NCI-H1694 treated with DMSO at 0.1 percent for 48 hours (cell line): ENCODE measurements at places on chromosomes 2 and 18.

- DNase-seq = no peak
These were observed 204.6 kb downstream of the TRIB2 start for GRCh38 chr2:12921321-12921720.

DNA sequence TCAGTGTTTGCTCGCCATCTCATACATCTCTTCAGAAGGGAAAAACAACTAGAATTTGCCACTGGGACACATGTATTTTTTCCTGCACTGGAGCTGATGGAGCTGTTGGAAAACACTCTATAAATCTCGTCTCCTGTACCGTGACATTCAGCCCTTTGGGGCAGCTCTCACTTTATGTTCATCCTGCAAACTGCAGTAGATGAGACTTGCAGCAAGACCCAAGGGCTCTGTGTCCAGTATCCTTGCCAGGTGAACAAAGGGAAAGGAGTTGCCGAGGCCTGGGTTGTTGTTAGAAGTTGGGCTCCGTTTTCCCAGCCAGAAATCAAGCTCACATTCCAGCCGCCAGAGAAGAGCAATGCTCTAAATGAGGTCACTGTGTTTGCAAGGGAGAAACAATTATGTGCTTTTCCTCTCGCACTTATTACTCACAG, 285.1 kb downstream of the SLC4A3 start:
- DNase-seq = no peak

GRCh38 chr2:11417946-11418585, 47.9 kb downstream of the E2F6 start:
- DNase-seq = no peak

DNA sequence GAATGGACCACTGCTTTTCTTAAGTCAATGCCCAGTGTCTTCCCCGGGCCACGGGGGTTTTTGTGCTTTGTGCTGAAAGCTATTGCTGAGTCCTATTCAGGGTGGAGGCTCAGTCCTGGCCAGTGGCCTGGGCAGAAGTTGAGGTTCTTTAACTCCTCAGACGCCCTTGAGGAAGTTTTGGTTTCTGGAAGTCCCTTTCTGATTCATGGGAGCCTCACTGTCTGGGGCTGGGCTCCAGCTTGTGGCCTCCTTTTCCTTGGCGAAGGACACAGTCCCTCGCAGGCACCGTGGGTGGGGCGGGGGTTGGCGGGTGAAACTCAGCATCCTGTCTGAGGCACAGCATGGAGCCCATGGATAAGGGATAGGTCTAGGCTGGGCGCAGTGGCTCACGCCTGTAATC, 465.2 kb upstream of the HS6ST1 start:
- no peak for DNase-seq

GRCh38 chr18:59502274-59503175, 143.5 kb upstream of the LMAN1 start:
- no peak for DNase-seq

DNA sequence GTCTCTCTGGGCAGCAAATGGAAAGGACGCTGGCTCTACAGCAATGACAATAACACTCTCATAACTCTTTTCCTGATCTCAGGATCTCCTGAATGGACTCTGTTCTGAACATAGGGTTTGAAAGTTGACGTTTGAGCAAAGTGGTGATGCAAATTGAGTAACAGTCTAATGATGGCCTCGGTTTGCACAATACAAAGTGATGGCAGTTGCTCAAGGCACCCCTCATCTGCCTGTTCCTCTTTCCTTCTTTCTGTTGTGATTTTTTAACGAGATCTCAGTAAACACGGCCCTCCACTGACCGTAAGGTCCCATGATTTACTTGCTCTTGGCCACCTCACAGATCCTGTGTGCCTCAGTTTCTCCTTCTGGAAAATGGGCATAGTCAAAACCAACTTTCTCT, 303.6 kb downstream of the SLC8A1 start:
- DNase-seq = no peak

- DNase-seq = peak; percentile 96
These were observed 79.4 kb upstream of the MAP4K3 start for GRCh38 chr2:39516347-39517101.

- no peak for DNase-seq
These were observed 36.3 kb downstream of the MOGAT1 start for GRCh38 chr2:222707689-222708273.

GRCh38 chr18:8756571-8756970, 51.2 kb downstream of the MTCL1 start:
- DNase-seq = no peak

GRCh38 chr2:190759749-190760213, 110.9 kb downstream of the NAB1 start:
- DNase-seq = no peak

GRCh38 chr18:44424645-44425035, 256.0 kb upstream of the SETBP1 start:
- DNase-seq = no peak

DNA sequence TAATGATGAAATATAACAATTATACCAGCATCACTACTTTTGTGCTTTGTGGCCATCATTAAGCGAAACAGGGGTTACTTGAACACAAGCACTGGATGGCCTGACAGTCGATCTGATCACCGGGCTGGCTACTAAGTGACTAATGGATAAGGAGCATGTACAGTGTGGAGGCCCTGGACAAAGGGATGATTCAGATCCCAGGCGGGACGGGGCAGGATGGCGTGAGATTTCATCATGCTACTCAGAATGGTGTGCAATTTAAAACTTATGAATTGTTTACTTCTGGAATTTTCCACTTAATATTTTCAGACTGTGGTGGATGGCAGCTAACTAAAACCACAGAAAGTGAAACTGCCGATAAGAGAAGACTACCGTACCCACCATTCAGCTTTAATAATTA, 7.0 kb upstream of the CLIP4 start:
- DNase-seq = no peak

- no peak for DNase-seq
These were observed 12.9 kb upstream of the RPL37A start for GRCh38 chr2:216485745-216486144.

GRCh38 chr2:207467716-207468347, 61.9 kb upstream of the CREB1 start:
- no peak for DNase-seq

- no peak for DNase-seq
These were observed 25.6 kb downstream of the GCA start for GRCh38 chr2:162369551-162369950.

GRCh38 chr2:146623771-146624170, 1221.1 kb upstream of the ACVR2A start:
- DNase-seq = no peak

GRCh38 chr2:153588408-153588807, 109.8 kb upstream of the RPRM start:
- DNase-seq = no peak

GRCh38 chr2:207784898-207785297, 15.2 kb upstream of the FZD5 start:
- no peak for DNase-seq

DNA sequence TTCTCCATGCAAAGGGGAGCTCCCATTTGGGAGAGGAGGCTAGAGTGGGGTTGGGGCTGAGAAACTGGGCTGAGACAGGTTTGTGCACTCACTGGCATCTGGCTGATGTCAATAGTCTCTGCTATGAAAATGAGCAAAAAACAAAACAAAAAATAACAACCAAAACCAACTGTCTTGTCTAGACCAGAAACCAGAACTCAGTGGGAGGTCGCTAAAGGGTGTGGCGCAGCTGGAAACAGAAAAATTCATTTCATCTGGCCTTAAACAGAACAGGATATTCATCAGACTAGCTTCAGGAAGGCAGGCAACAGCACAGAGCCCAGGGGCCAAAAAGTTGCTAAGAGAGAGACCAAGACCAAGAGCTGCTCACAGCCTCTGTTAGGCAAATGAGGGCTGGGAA, 126.1 kb downstream of the THNSL2 start:
- DNase-seq = no peak

DNA sequence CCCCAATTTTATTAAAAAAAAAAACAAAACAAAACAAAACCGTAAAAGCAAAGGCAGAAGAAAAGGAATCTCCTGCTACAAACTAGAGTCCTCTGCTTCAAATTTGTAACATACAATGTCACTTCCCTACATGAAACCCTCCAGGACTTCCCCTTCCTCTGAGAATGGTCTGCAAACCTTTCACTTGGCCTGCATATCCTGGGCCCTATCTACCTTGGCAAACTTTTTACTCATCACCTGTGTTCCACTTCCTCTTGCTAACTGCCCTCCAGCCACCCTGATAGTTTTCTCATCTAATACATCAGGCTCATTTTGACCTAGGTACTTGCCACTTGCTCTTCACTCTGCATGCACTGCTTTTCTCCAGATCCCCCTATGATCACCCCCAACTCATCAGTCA, 255.5 kb downstream of the ETAA1 start:
- no peak for DNase-seq

DNA sequence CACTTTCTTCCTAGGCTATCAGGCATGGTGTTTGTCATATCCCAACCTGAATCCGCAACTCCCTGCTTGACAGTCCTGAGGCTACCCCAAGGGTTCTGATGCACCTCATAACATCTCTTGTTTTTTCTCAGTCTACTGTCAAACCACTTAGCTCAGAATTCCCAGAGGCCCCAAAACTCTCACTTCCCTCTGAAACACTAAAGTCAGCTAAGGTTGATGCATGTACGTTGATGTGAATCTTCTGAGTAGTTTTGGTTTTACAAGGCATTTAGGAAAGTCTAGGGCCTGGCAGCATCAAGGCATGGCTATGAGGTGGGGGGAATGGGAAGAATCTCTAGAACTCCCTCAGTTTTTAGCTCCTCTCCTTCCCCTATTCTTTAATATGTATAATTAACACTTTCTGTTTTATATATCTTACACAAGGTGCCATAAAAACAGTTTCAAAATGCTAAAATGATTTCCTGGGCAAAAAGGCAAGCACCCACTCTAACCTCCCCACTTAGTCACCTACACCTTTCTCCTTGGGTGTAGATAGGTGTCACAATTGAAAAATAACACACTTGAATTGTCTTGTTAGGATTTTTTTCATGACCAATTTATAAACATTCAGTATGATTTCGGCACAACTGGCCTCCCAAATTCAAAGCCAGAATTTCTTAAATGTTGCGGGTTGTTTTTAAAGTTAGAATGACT, 71.4 kb upstream of the TANK start:
- DNase-seq = no peak

DNA sequence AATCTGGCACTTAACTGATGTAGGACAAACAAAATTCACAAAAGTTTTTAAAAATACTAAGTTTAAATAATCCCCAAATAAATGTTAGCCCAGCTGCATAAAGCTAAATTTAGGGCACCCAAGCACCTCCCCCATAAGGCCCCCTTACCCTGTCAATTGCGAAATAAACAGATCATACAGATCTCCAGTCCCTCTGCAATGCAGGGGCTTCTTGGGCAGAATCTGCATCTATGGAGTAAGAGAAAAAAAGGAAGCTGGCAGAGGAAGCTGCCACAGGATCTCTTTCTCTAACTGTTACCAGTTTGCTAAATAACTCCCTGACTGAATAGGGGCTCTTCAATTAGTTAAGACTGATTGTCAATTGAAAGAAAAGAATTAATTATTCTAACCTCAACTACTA, 117.7 kb downstream of the MEMO1 start:
- DNase-seq = no peak

DNA sequence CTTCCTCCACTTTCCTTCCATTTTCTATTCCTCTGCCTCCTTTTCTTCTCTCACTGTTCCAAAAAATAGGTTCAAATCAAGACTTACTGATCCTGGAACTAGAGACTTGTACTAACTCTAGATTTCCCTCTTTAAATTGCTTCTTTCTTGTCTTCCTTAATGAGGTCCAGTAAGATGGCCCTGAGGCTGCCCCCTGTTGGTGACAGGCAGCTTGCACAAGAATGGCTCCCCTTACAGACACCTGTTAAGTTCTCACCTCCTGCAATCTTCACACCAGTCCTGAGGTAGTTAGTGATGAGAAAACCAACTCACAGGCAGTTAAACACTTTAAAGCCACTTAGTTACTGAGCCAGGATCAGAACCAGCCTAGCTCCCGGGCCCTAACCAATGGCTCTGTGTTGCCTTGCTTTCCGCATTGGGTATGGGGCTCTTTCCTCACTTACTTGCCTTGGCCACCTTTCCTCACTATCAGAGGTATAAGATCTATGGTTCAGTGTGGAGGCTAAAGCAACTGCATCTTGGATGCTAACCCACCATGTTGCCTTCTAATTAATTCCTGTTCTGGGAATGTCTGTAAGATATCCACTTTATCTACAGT, 130.6 kb downstream of the AKAIN1 start:
- DNase-seq = no peak

DNA sequence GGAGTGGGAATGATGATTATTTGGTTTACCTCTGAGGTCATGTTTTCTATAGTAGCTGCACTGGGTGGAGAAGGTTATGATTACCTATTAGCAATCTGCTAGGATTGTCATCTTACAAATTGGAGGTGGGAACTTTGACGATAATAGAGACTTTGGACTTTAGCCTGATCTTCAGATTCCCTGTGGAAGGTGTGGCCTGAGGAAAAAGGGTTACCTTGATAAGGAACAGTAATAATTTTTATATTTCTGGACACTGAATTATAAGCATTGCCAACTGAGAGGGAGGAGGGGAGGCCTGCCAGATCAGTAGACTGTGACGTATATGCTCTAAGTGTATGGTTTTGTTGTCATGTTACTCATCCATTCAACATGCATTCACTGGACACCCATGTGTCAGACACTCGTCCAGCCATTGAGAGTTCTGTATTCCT, 183.4 kb upstream of the FOSL2 start:
- DNase-seq = no peak

- no peak for DNase-seq
These were observed 19.1 kb downstream of the MSTN start for GRCh38 chr2:190043441-190043840.

GRCh38 chr2:121947674-121948073, 192.2 kb downstream of the TSN start:
- no peak for DNase-seq

DNA sequence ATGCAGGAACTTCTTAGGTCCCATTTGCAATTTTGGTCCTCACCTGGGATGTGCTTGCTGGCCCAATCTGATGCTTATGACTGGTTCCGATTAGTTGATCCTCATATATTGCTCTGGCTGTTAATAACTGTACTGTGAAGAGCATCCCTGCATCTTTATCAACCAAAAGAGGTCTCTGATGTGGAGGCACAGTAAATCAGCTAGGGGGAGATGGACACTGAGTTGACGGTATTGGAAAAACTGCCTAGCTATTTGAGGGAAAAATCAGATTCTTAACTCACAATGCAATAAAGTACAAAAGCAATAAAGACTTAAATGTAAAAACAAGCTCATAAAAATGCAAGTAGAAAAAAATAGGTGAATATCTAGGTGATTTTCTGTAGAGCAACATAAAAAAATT, 188.0 kb upstream of the TCF4 start:
- DNase-seq = no peak

- no peak for DNase-seq
These were observed 168.2 kb downstream of the KCNS3 start for GRCh38 chr2:18046558-18047212.

GRCh38 chr2:152024477-152024876, 74.4 kb downstream of the CACNB4 start:
- no peak for DNase-seq

DNA sequence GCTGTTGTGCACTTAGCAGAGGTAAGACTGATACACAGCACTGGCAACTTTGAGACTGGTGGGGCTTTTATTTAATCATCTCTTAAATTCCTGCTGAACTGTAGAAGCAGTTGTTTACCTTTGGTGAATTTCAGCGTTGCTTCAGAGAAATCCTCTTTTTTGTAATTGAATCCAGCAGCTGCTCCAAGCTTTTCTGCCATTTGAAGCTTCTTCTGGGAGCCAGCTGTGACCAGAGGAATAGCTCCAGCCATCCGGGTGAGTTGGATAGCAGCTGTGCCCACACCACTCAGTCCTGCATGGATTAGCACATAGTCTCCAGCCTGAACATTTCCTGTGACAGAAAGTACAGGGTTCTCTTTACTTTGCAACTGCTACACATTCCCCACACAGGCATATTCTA, 3.9 kb downstream of the TP53I3 start:
- no peak for DNase-seq
